Astrocyte of the spinal cord (primary cell): ENCODE measurements at places on chromosomes 11 and 22.

DNA sequence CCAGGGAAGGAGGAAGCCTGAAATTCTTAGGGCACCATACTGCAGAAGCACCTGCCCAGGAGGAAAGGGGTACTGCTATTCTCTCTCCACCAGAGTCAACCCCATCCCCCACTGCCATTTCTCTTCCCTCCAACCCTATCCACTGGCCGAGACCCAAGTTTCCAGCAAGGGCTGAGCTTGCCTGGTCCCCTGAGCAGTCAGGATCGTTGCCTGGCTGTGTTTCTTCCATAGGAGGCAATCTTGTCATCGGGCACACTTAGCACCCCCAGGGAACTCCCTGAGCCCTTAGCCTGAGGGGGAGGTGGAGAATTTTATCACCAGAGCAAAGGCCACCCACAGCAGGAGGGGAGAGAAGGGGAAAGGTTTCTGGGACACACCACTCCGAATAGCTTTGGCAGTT lies 115.8 kb upstream of the NECTIN1 start:
- no peak for DNase-seq

GRCh38 chr11:109644152-109644551 lies 222.2 kb downstream of the C11orf87 start:
- peak; percentile 1 for DNase-seq

DNA sequence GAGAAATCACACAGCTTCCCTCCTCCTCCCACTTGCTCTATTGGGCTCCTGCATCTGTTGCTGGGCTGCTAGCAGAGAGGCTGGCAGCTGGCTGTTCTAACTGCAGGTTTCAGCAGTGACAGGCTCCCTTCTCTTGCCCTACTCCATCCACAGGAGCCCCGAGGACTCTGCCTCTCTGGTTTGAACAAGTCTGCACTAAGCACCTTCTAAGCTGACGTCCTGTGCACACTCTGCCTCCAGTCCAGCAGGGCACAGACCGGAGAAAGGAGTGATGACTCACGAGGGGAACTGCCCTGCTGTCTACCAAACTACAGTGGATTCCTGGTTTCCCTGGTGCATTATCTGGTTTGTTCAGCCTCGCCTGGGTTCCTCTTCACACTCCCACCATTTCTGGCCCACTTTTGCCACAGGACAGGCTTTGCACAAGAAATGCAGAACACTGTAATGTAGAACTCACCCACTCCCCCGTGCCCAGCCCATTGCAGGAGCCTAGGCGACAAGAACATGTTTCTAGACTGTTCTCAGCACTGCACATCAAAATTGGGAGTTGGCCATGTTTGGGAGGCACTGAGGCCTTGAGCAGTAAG lies 26.0 kb downstream of the IL10RA start:
- no peak for DNase-seq

GRCh38 chr22:39234867-39235687 lies 9.7 kb downstream of the PDGFB start:
- no peak for DNase-seq

GRCh38 chr22:46619240-46619829 lies 851 bp upstream of the GRAMD4 start:
- DNase-seq = peak; percentile 66

GRCh38 chr11:125869521-125869920 lies 17.9 kb upstream of the HYLS1 start:
- no peak for DNase-seq

GRCh38 chr11:115693002-115693401 lies 188.8 kb upstream of the CADM1 start:
- DNase-seq = no peak

DNA sequence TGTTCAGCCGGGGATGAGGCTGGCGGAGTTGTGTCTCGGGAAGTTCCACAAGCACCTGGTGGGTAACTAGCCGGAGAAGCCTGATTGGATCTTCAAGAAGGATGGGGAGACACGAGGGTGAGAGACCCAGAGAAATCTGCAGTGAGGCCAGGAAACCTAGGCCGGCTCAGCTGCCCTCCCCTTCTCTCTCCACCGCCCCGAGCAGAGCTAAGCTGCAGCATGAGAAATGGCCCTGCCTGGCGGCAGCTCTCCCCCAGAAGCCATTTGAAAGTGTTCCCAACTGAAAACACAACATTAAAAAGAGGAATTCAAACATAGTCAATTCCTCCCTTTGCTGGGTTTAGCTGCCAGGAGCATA lies 77.8 kb upstream of the SHISAL1 start:
- no peak for DNase-seq

DNA sequence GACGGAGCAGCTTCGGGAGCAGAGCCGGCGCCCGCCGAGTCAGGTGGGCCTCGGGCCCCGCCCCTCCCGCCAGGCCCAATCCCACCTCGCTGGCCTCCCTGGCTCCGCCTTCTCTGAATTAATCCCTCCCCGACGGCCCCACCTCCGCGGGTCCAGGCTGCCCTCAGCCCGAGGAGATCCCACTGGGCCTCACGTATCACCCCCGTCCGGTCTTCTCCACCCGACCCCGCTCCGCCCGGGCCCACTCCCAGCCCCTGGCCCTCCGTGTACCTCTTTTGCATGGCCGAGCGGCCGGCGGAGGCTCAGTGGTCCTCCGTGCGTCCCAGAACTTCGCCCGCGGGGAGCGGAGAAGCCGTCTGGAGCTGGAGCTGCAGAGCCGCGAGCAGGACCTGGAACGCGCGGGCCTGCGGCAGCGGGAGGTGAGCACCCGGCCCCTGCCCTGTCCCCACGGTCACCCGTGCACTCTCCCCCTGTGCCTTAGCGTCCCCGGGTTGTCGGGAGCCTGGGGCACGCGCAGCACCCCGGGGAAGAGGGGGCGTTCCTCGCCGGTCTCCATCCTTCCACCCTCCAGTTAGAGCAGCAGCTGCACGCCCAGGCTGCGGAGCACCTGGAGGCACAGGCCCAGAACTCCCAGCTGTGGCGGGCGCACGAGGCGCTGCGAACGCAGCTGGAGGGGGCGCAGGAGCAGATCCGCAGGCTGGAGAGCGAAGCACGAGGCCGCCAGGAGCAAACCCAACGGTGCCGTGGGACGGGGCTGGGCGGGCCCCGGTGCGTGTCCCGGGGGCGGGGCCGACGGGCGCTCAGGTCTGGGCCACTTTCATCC lies 2.2 kb upstream of the CD151 start:
- DNase-seq = peak; percentile 66

GRCh38 chr22:31179345-31179744 lies 19.4 kb downstream of the RNF185 start:
- DNase-seq = peak; percentile 19

DNA sequence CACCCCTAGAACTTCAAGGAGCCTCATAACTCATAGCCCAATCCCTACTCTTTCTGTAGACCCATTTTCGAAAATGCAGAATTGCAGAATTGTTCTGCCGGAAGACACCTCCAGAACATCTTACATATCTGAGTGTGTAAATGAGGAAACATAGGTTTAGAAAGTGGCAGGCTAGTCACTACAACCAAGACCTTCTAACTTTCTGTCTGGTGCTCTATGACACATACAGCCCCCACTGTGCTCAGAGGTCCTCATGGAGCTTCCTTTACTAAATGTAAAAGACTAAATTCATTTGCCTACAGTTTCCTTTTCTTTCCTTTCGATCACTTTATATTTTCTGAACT lies 132.1 kb upstream of the DDI1 start:
- DNase-seq = no peak

- DNase-seq = peak; percentile 34
Measured at GRCh38 chr11:28400331-28401100, 292.3 kb downstream of the METTL15 start.

DNA sequence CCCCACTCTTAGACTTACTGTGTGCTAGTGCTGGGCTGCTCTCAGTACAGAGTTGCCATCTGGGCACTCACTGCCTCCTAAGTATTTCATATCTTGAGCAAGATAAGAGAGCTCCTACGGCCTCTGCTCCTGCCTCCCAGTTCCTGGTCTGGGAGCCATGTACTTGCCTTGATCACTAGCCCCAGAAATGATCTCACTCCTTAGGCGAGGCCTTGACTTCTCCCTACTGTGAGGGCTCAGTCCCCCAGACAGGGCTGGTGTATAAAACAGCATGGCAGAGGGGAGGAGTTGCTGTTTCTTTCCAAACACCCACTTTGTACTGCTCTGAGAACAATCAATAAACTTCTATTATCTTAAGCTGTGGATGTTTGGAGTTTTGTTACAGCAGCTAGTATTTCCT lies 47.4 kb upstream of the TP53I11 start:
- DNase-seq = no peak

GRCh38 chr11:31757260-31757835 lies 53.8 kb downstream of the PAX6 start:
- no peak for DNase-seq

DNA sequence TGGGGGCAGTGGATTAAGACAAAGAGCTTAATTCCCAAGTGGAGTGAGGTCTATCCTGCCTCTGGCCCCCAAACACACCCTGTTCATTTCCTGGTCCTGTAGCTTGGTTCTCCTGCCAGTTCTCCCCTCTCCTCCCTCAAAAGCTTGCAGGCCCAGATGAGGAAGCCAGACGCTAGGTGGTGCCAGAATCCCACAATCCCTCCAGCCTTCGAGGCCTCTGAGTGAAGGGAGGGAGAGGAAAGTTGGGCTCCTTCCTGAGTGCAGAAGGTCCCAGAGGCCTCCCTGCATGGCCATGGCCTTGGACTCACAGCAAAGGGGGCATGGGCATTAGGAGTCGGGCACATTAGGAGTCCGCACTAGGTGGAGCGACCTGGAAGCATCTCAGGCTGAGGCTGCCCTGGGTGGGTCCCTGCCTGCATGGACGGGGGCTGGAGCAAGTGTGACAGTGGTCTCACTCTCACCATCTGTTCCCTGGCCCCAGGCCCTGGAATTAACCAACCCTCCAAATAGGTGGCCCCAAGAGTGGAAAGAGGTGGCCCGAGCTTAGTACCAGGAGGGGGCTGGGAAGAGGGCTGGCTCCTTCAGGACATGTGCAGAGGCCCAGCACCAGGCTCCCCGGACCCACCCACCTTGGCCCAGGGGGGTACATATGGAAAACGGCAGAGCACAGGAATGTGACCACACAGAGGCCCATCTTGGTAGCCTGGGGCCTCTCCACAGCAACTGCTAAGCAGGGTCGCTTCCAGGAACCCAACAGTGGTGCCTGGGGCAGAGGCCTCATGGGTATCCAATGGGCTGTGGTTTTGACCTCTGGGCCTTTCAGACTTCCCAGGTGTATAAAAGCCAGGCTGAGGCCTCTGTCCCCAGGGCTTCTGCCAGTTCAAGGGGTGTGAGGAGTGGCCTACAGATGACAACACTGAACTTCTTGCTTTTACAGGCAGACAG lies 5.2 kb downstream of the FXYD2 start:
- peak; percentile 71 for DNase-seq

DNA sequence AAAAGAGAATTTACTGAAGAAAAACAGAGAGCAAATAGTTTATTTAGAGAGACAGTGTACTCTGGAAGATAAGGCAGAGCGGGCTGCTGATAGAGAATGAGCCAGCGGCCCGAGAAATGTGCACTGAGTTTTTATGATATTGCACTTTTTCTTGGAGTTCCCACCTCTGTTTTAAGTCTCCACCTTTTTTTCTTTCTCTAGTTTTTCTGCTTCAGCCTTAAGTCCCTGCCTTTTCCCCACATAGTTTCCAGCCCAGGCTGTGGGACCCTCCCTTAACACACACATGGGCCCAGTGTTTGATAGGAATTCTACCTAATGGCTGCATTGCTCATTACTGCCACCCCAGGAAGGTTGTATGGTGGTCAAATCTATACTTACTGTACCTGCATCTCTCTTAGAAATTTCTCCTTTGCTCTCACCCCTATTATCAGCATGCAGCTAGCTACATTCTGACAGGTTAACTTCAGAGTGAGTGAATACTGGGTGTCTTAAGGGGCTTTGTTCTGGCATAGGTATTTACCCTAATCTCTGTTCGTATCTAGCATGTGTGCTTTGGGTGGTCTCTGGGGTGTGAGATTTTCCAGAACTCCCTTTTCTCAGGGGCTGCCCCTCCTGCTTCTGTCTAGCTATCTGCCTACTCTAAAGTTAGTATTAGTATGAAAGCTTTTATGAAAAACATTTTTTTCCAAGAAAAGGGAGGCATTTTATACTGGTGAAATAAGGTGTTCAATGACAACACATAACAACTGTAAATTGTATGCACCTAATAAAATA lies 127.3 kb upstream of the TOP3B start:
- DNase-seq = no peak

DNA sequence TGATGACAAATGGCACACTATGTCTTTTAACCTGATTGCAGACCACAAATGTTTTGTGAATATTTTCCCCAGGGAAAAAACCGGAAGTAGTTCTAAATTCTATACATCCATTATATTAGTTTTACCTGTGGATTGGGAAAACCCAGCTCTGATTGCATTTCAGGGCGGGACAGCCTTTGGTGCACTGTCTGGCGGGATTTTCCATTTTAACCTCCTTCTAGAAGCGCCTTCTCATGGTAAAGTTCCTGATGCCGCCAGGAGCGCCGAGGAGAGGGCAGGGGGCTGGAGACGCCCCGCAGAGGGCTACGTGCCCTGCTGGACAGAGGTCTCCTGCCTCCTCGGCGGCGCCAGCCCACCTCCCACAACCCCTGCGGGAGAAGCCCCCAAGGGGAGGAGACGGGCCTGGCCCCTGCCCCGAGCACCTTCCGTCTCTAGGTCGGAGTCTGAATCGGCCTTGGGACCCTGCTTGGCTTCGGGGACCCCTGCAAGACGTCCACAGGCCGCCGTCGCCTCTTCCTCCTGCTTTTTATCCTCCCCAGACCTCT lies 1.2 kb upstream of the P2RX6 start:
- no peak for DNase-seq

- DNase-seq = no peak
Measured at GRCh38 chr22:38169116-38169515, 12.5 kb downstream of the PLA2G6 start.

- DNase-seq = no peak
Measured at GRCh38 chr11:44067266-44067665, 1.2 kb downstream of the ACCS start.

DNA sequence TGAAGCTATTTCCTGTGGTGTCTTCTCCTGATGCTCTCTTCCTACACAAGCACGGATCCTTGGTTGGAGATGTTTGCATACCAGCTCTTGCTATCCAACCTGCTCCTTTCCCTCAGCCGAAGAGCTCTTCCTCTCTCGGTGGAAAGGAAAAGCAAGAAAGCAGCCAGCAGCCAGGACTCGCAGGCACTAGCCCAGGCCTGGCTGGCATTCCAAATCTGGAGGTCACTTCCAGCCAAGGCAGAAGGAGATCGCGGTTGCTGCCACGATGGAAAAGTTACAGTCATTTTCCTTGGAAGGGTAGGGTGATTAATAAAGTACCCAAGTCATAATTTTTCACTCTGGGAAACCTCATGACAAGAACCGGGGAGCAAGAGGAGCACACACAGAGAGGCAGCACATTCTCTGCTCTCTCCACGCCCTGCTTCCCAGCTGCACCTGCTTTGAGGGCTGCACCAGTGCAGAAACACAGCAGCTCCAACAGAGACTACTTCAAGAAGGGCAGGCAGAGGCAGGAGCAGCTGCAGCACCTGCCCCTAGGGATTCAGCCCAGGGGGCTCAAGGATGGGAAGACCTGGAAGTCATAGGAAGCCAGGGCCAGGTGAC lies 399.3 kb downstream of the CADM1 start:
- no peak for DNase-seq

GRCh38 chr11:11946878-11947277 lies 61.5 kb downstream of the DKK3 start:
- DNase-seq = no peak

DNA sequence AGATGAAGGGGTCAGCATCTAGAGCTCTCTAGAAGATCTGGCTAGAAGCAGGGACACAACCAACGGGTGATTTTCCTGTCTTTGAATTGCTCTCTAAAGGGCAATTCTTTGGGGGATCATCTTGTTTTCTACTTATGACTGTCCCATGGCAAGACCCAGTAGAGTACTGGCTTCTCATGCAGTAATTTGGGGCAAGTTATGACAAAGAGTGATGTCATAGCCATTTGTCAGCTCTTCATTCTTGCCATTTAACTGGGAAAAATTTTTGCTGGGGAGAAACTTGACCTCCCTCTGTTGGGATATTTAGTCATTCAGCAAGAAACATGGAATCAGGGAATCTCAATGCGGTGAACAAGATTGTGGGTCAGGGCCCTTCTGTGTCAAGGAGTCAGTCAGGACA lies 80.4 kb downstream of the SLC1A2 start:
- DNase-seq = no peak
